Hepatocyte (in vitro differentiated cells): ENCODE measurements at places on chromosomes 6 and 20. TPM values are rescaled to one million over a fixed set of nuclear protein-coding genes. Genes with fewer than 3 reads are reported as not detected.

The CFAP206 gene
- 0.08 and 0.20 TPM in 2 replicates for total RNA-seq

The GRIK2 gene
- 5.1 and 6.2 TPM in 2 replicates for total RNA-seq

The CD24 gene
- total RNA-seq, result 560 and 576 TPM in 2 replicates

The CD93 gene
- total RNA-seq, result 2.1 and 4.1 TPM in 2 replicates
